ENCODE measurements at places on chromosomes 4 and X. TPM values are rescaled to one million over a fixed set of nuclear protein-coding genes. Genes with fewer than 3 reads are reported as not detected.

Gene HTRA3
- polyA plus RNA-seq = 41.8 TPM

Gene VCX3B
- not detected for polyA plus RNA-seq

Gene NBDY
- polyA plus RNA-seq = 8.1 TPM

Gene N4BP2
- polyA plus RNA-seq = 3.0 TPM

Gene TRAM1L1
- polyA plus RNA-seq = 1.0 TPM

Gene RTL9
- 0.02 TPM for polyA plus RNA-seq

Gene JADE3
- polyA plus RNA-seq = 1.8 TPM

Gene AKAP4
- polyA plus RNA-seq = not detected

Gene PHEX
- polyA plus RNA-seq = 0.03 TPM

Gene CFAP47
- polyA plus RNA-seq = 0.01 TPM

Gene ASMT
- polyA plus RNA-seq = not detected

Gene SRPK3
- 0.23 TPM for polyA plus RNA-seq

Gene CCSER1
- polyA plus RNA-seq = 1.2 TPM

Gene PNCK
- 1.5 TPM for polyA plus RNA-seq

Gene GABRE
- 7.1 TPM for polyA plus RNA-seq

Gene NSUN7
- 3.8 TPM for polyA plus RNA-seq

Gene CT55
- polyA plus RNA-seq = not detected

Gene NPY2R
- not detected for polyA plus RNA-seq

Gene RHOXF2B
- polyA plus RNA-seq = not detected

Gene HSFX4
- not detected for polyA plus RNA-seq

Gene NPFFR2
- not detected for polyA plus RNA-seq

Gene MMAA
- polyA plus RNA-seq = 2.1 TPM

Gene CD38
- 0.94 TPM for polyA plus RNA-seq

Gene NDNF
- 0.34 TPM for polyA plus RNA-seq

Gene PRRG3
- 0.07 TPM for polyA plus RNA-seq

Gene CYTL1
- polyA plus RNA-seq = 0.22 TPM

Gene MAGEA6
- not detected for polyA plus RNA-seq

Gene HNRNPDL
- polyA plus RNA-seq = 293 TPM

Gene ACE2
- 3.7 TPM for polyA plus RNA-seq

Gene DMRTC1
- polyA plus RNA-seq = not detected

Gene RHOXF1
- not detected for polyA plus RNA-seq

Gene NLRP2B
- polyA plus RNA-seq = not detected

Gene PRDM8
- polyA plus RNA-seq = 8.3 TPM

Gene USP51
- polyA plus RNA-seq = 0.56 TPM

Gene TBC1D14
- 22.9 TPM for polyA plus RNA-seq

Gene BANK1
- polyA plus RNA-seq = 6.5 TPM

Gene RGN
- 6.0 TPM for polyA plus RNA-seq

Gene ADAM29
- not detected for polyA plus RNA-seq

Gene GPRIN3
- polyA plus RNA-seq = 0.60 TPM
